Upper lobe of left lung (tissue), 6 donors: ENCODE measurements at places on chromosomes 3 and 15. TPM values are rescaled to one million over a fixed set of nuclear protein-coding genes. Genes with fewer than 3 reads are reported as not detected.

The CYP11A1 gene
- not detected for total RNA-seq

The MESP2 gene
- total RNA-seq = not detected

The SPINK8 gene
- not detected for total RNA-seq

The PARP15 gene
- 7.0 TPM for total RNA-seq

The SLC6A20 gene
- total RNA-seq = 20.1 TPM

The ATP10A gene
- 40.3 TPM for total RNA-seq

DNA sequence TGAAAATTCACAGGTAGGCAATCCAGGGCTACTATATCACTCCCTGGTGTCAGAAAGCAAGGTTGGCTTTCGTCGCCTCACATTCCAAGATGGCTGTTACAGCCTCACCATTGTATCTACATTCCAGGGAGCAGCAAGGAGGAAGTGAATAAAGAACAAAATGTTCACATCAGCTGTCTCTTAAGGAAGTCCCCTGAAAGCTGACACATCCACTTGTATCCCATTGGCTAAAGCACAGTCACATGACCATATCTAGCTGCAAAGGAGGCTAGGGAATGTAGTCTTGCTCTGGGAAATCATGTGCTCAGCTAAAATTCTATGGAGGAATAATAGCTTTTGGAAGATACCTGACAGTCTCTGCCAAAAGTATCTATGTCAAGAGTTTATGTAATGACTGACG is 12.8 kb upstream of the GATA2 start:
- DNase-seq = no peak

GRCh38 chr3:56357266-56357665 is 111.0 kb downstream of the ERC2 start:
- no peak for DNase-seq

GRCh38 chr3:167940241-167940640 is 155.5 kb downstream of the GOLIM4 start:
- no peak for DNase-seq

- DNase-seq = no peak
Measured at GRCh38 chr3:189572249-189572648, 58.9 kb upstream of the TP63 start.

DNA sequence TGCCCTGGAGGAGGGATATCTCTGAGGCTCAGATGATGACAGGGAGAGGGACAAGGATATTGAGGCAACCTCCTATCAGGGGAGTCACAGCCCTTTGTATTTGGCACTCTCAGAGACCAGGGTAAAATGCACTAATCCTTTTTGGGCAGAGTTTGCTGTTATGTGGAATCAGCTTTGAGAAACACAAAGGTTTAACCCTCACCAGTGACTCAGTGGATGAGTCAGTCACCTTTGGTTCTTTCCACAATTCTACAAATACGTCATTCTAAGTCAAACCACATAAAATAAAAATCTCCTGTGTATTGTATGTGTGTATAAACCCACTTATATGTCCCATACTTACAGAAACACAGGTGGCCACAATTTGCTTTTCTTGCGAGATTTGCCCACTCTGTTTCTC is 5.1 kb downstream of the LSAMP start:
- no peak for DNase-seq

DNA sequence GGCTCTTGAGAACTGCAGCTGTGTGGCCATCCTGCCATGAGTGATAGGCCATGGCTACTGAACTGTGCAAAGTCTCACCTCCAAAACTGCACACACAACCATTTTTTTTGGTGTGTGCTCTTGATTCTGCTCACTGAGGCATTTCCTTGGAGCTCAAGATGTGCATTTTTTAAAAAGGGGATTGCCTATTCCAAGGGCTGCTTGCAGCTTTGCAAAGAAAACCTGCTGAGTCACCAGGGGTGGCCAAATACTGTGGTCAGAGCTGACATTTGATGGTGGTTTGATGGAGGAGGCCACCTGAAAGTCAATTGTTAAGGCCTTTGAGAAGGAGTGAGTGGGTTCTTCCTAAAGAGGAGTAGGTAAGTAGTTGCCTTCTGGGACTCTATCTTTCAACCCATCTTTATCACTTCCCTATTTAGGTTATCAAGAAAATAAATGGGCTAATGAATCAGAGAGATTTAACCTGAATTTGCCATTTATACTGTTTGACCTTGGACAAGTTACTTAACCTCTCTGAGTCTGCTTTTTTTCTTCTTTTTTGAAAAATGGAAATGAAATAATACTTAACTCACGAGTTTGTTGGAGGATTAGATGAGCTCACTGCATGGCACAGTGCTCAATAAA is 87.9 kb downstream of the CHST2 start:
- DNase-seq = no peak

GRCh38 chr15:40103864-40104271 is 4.8 kb downstream of the BMF start:
- DNase-seq = no peak

DNA sequence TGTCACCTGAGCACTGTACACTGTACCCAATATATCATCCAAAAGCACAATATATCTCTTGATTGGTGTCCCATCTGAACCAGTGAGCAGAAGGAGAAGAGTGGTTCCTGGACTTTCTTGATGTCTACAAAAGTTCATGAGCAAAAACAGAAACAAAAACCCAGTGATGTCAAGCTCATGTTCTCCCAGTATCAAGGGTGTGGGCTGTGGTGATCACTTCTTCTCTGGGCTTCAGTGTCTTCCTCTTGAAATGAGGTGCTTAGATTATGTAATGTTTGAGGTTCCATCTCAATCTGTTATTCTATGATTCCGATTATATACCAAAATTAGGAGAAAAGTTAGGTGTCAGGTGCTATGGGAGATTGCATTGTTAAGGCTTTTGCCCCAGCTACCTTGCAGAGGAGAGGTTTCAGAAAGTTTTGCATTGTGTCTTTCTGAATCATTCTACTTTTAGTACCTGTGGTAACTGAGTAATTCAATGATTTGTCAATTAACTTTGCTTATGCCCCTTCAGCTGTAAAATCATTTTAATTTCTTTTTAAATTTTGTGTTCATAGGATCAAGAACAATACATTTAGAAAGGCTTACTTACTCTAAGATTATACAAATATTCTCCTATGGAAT is 122.0 kb upstream of the EOMES start:
- DNase-seq = no peak

DNA sequence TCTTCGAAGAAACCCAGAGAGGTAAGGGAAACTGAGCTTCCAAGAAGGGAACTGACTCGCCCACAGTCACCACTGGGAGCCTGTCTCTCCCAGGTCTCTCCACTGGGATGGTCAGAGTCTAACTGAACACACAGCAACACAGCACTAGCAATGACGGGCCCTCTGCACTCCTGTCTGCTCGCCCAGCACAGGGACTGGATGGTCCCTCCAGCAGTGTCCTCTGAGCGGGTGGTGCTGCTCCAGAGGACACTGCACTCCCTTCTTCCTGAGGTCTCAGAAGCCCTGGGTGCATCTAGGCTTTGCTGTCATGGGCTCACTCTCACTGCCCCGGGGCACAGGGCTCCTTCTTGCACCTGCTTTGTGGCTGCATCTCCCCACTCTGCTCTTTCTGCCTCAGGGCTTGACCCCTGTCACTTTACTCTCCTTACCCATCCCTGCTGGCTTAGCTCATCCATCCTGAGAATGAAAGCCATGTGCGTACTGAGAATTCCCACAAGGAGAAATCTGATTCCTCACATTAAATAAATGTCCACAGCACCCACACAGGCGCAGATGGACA is 356.6 kb downstream of the GABRG3 start:
- no peak for DNase-seq

- no peak for DNase-seq
Measured at GRCh38 chr3:192373032-192373431, 354.3 kb downstream of the FGF12 start.

- DNase-seq = no peak
Measured at GRCh38 chr3:127260416-127260815, 27.4 kb downstream of the PRR20G start.

DNA sequence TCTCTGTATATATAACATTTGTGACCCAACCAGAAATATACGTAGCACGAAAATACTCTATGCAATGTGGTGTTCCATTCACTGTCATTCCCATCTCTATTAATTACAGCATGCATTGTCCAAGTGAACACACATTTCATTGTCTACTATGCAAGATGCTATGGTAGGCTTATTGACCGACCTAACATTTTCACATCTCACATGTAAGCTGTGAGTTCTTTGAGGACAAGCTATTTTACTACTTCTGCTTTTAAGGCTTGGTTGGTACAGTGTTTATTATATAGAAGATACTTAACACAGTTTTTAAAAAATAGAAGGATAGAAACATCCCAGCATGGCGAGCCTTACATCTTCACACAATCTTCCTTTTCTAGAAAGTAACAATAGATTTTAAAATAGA is 164.4 kb downstream of the KLHL25 start:
- no peak for DNase-seq

- DNase-seq = no peak
Measured at GRCh38 chr15:70488002-70488605, 275.3 kb downstream of the UACA start.

DNA sequence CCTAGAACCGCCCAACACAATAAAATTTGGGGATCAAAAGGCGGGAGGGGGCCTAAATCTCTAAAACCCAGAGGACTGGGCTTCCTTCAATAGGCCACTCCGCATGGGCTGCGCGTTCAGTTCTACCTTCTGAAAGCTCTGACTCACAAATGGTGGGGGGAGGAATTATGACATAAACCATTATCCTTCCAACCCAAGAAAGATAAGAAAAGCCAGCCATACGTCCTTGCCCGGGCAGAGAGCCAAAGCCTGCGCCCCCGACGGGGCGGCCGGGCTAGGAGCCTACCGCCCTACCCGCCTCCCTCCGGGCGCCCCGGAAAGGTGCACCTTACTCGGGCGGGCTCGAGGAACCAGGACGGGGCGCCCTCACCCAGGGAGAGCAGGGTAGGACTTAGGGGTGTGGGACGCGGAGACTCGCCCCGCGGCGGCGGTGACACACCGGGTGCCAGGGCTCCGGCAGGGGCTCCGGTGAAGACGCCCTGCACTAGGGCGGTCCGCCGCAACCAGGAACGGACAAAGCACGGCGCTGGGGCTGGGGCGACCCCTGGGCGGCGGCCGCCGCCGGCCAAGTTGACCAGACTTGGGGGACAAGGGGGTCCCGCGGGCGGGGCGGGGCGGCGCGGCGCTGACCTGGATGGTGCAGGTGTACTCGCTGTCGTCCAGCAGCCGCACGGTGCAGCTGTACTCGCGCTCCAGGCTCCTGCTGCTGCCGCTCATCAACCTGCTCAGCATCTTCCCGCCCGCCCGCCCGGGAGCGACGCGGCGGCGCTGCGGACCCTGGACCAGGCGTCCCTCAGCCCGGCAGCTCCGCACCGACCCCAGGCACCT is 534 bp downstream of the FRMD5 start:
- peak; percentile 28 for DNase-seq

DNA sequence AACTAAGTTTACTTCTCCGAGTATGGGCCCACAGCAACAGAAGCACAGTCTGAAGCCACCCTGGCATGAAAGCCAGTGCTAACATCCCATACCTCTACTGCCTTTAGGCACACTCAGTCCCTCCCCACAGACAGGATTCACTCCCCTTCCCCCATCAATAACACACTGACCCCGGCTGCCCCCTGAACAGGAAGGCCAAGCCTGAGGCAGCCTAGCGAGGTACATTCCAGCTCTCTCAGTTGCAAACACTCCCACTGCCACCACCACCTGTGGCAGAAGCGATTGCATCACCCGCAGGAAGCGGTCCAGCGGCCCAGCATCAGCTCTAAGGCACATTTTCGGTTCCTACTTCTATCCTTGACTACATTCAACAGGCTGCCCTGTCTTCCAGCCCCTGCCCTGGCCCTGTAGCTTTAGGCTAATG is 7.0 kb upstream of the BMF start:
- DNase-seq = peak; percentile 86

- peak; percentile 50 for DNase-seq
Measured at GRCh38 chr3:133965013-133965570, 64.6 kb downstream of the SLCO2A1 start.

GRCh38 chr3:41701191-41701698 is 260.7 kb downstream of the ULK4 start:
- DNase-seq = no peak

- DNase-seq = no peak
Measured at GRCh38 chr15:80581976-80582375, 113.1 kb upstream of the ABHD17C start.

GRCh38 chr3:35635926-35636683 is 3.2 kb upstream of the ARPP21 start:
- no peak for DNase-seq

DNA sequence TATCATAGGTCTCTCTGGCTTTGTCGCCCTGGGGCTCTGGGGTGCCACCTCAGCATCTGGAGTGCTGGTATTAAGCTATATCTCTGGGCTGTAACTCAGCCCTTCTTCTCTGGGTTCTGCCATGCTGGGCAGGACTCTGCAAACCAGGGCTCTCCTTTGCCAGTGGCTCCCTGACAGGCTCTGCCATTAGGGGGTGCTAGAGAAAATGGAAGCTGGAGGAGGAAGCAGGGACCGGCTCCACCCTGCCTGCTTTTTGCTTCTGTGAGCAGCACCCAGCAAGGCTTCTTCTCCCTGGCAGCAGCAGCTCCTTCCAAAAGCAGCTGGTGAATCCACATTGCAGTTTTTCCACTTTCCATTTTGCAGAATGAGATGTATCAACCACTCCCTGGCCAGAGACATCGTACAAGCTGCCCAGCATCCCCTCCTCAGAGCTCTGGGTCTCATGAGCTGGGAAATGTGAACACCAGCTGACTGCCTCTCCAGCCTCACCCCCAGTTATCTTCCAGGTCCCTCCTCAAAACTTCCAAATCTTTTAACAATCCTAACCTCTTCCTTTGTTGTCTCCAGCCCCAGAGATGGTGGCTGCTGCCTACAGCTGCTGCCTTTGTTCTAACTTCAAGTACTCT is 165.0 kb downstream of the ABHD5 start:
- peak; percentile 62 for DNase-seq

DNA sequence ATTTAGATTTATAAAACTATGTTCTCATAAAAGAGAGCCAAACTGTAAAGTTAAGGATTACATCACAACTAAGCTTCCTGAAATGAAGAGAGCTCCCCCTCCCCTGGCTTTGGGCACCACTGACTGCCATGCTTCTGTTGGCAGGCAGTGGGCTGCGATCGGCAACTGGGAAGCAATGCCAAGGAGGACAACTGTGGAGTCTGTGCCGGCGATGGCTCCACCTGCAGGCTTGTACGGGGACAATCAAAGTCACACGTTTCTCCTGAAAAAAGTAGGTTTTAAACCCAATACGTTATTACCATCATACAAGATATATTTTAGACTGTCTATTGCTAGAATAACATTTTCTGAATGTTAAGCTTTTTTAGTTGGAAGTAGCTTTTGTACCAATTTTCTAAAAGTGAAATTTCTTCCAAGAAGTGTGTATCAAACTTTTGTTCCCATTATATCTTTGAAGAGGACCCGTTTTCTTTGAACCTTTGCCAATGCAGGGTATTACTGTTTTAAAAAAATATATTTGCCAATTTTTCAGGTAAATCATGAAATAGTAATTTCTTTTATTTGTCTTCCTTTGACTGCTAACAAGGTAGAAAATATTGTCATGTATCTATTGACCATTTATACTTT is 184.1 kb downstream of the ADAMTSL3 start:
- peak; percentile 37 for DNase-seq
